ENCODE measurements at places on chromosomes 6 and 20.
A peak's percentile ranks its signal among the peaks of the same experiment; 100 is the strongest.

DNA sequence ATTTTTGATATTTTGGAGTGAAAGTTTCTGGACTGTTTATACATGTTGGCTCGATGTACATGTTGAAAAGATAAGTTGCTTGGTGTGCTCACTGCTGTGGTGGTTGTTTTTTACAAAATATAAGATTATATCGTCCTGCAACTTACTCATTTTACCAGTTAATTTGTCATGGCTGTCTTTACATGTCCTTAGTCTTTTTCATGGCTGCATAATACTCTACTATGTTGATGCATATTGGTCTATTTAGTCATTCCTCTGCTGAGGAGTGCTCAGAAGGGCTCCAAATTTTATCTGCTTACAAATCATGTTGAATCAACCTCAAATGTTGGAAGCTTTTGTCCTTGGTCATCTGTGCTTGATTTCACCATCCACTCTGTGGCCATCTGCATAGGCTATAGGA, 164.6 kb downstream of the BCKDHB start:
- DNase-seq: no peak

DNA sequence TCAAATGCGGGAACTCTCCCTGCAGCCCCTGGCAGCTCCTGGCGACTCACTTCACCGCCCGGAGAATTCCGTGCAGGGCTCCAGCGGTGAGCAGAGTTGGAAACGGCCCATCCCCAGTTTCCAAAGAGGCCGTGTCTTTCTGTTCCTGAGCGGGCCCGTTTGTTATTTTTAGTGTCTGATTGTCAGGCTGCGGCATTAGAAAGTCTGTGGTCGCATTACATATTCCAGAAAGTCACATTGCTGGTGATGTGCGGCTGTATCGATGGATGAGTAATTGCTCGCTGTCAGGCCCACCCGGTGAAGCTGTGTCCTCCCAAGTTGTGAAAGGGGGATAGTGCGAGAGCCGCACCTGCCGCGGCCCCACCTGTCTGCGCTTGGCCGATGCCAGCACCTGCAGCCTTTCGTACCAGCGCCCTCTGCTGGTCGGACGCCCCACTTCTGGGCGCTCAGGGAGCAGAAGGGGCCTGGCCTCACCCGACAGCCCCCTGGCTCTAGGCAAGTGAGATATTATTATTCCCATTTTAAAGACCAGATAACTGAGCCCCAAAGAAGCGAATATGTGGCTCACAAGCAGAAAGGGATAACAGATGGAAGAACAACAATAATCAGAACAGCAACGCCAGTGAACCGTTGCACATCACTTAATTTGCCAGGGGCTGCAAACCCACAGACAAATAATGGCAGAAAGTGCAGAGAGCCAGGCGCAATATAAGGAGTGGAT, 244.9 kb downstream of the TSHZ2 start:
- DNase-seq: peak; percentile 69

DNA sequence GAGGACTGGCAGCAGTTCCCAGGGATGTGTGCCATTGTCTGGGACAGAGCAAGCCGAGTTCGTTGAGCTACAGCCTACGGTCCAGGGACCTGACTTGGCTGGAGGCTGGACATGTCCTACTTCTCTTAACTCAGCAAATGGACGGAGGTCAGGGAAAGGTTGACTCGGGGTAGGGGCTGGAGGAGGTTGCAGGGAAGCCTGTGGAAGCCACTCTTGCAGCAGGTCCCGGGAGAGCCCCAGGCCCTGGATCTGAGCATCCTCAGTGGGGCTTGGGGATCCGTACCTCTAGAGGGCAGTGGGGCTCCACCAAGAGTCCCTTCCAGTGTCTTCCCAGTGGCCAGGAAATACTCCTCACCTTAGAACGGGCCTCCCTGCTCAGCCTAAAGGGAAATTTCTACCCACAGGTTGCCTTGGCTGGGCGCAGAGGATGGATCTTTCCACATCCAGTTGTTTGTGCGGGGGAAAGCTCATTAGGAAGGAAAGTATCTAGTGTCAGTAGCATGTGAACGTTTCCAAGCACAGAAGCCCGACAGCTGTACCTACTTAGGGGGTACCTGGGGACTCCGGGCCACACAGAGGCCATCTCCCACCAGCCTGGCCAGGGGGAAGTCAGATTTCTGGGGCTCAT, 170.2 kb downstream of the NFATC2 start:
- peak; percentile 74 for DNase-seq

- no peak for DNase-seq
These were observed 246.8 kb upstream of the POU3F2 start for GRCh38 chr6:98587555-98587954.

- DNase-seq: no peak
These were observed 180.8 kb downstream of the UST start for GRCh38 chr6:148927586-148927985.

GRCh38 chr6:130019326-130020072, 1.1 kb downstream of the L3MBTL3 start:
- DNase-seq: peak; percentile 56

DNA sequence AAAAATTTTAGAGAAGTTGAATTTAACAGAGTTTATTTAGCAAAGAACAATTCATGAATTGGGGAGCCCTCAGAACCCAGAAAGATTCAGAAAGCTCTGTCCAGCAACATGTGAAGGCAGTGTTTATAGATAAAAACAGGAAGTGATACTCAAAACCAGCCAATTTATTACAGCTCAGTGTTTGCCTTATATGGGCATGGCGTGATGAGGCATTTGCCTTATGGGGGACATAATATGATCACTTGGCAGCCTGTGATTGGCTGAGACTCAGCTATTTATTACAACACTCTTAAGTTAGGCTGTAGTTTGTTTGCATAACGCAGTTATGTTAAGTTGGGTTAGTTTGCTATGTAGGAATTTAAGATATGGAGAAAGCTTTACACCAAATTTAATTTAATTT, 11.5 kb downstream of the HLA-DPA1 start:
- DNase-seq: peak; percentile 53

- DNase-seq: no peak
These were observed 117.0 kb downstream of the BMP5 start for GRCh38 chr6:55758156-55758937.

DNA sequence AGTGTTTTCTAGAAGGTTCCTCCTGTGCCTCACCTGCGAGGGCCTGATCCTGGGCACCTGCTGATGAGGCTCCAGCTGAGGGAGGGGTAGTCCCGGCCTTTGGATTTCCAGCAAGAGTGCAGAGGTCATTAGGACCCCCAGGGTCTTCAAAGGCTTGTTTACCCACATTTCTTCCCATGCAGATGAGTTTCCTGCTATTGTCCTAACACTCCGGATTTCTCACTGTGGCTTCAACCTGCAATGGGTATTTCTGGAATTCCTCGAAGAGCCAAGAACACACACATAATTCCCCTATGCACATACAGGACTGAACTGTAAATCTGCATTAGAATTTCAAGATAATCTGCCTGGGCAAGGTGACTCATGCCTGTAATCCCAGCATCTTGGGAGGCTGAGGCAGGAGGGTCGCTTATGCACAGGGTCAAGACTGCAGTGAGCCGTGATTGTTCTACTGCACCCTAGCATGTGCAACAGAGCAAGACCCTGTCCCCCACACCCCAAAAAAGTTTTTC, 53.9 kb downstream of the ADNP start:
- no peak for DNase-seq

DNA sequence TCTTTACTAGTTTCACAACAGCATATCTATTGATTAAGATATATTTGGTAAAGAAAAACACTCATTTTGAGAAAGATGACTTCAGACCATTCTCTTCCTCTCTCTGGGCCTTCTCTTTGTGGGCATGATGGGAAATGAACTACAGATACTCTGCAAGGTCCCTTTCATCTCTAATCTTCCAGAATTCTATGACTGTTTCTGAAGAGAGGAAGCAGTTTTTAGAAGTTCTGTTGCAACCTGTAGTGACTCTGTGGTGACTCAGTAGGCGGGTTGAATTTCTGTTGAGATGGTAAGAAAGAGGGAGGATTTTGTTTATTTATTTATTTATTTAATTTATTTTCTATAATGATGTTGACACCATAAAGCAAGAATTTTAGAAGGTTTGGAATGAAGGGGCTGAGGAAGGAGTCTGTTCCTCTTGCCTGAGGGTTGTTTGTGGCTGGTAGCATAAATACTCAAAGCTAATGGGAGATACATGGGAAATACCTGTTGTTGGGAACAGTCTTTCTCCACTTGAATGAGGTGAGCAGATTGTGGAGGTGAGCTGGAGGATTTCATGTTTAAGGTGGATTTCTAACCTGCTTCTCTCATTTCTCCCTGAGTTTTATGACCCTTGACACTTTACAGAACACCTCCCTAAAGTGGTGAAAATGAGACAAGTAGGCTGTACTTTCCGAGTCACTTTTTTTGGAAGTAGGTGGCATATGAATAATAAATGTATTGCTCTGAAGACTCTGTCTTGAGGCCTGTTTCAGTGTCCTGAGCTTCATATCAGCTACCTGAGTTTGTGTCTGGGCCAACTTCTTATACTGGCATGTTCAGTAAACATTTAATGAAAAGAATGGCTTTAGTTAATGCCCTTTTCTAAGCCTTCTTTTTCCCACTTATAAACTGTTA, 15.0 kb downstream of the ACSS2 start:
- no peak for DNase-seq

GRCh38 chr6:47308552-47309290, 984 bp downstream of the TNFRSF21 start:
- DNase-seq: peak; percentile 50

DNA sequence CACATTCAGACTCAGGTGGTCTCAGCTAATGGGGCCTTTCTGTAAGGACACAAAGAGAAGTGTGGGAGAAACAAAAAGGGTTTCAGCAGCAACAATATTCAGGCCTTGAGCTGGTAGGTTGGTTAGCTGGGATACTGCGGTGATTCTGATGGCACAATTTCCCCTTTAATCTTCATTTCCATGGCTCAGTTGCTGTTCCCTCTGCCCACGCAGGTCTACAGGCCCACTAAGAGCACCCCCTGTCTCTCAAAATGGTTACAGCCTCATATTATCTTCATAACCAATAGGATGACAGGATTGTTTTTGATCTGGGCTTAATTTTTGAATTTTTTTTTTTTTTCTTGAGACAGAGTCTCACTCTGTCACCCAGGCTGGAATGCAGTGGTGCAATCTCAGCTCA, 48.9 kb downstream of the MYB start:
- DNase-seq: no peak

GRCh38 chr6:113854531-113855499, 2.3 kb upstream of the MARCKS start:
- peak; percentile 97 for DNase-seq

- DNase-seq: no peak
These were observed 422.6 kb upstream of the MMS22L start for GRCh38 chr6:97705568-97705967.

DNA sequence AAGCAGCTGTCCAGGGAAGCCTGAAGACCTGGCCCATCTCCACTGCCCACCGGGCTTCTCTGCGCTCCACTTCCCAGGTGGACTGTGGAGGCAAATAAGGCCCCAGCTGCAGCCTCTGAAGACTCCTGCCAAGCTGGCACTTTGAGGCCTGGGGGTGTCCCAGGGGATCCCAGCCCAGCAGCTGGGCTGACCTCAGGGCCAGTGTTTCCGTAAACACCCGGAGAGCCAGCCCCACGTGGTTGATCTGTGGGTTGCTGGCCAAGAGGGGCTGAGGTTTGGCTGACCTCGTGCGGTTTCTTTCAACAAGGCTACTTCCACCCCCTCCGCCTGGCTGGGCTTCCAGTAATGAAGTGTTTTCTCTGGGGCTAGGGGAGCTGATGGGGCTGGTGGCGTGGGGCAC, 12.4 kb upstream of the CCN5 start:
- DNase-seq: peak; percentile 98

Data from lung (tissue), 17 donors.